ENCODE measurements at places on chromosomes 7 and 10. TPM values are rescaled to one million over a fixed set of nuclear protein-coding genes. Genes with fewer than 3 reads are reported as not detected.

CNPY1 gene
- total RNA-seq, result not detected

DNA sequence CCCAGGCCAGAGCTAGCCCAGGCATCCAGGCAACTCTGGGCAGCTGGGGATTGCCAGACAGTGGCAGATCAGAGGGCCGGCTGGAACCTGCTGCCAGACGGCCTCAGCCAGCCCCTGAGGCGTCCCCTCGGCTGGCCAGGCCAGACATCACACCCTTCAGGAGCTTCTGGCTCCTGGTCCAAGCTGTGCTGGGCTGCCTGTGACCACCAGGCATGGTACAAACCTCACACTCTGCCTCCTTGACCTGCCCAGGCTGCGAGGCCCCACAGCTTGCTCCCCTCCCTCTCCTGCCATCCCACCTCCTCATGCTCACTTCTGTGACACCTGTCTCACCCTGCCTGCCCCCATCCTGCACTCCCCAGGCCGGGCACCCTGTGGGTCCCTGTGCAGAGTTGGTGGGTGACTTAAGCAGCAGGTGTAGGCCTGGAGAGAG is 5.7 kb downstream of the DEPP1 start:
- H3K27ac ChIP-seq, result no peak overlapping the region
- no peak for DNase-seq
- H3K4me1 ChIP-seq, result peaks cover 32% of the 10 kb centered on the region
- H3K36me3 ChIP-seq, result no peaks in the 10 kb centered on the region
- H3K4me3 ChIP-seq, result no peak overlapping the region

GIMAP4 gene
- total RNA-seq, result 311 TPM

DNA sequence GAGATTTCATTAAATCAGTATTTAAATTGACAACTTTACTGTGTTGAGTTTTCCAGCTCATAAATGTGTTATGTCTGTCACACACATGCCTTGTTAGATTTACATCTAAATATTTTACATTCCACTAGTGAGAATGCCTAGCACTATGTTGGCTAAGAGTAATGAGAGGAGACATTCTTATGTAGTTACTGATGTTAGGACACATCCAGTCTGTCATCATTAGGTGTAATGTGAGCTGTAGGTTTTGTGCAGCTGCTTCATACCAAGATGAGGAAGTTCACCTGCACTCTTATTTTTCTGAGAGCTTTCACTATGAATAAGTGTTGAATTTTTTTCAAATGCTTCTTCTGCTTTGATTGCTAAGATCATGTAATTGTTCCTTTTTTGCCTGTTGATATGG is 218.0 kb upstream of the IGFBP3 start:
- H3K27ac ChIP-seq, result no peak overlapping the region
- DNase-seq, result no peak
- H3K27me3 ChIP-seq, result no peaks in the 10 kb centered on the region
- H3K36me3 ChIP-seq, result no peaks in the 10 kb centered on the region
- H3K4me3 ChIP-seq, result no peak overlapping the region
- no peaks in the 10 kb centered on the region for H3K4me1 ChIP-seq

FLNC gene
- not detected for total RNA-seq

SLC18A2 gene
- total RNA-seq, result not detected

GRCh38 chr7:22676385-22676784 is 50.6 kb upstream of the IL6 start:
- peak overlapping the region; percentile 83 for H3K27ac ChIP-seq
- H3K4me1 ChIP-seq, result peaks cover 93% of the 10 kb centered on the region
- no peak for DNase-seq
- H3K4me3 ChIP-seq, result peak overlapping the region; percentile 2
- peaks cover 2% of the 10 kb centered on the region for H3K27me3 ChIP-seq

Measured in activated CD4-positive, alpha-beta T cell treated with anti-CD3 and anti-CD28 coated beads, Interleukin-2, amount 10 ng/mL, durations not matched to agents 7 days and 5 days (primary cell).